ENCODE measurements at places on chromosomes 13 and 19.

DNA sequence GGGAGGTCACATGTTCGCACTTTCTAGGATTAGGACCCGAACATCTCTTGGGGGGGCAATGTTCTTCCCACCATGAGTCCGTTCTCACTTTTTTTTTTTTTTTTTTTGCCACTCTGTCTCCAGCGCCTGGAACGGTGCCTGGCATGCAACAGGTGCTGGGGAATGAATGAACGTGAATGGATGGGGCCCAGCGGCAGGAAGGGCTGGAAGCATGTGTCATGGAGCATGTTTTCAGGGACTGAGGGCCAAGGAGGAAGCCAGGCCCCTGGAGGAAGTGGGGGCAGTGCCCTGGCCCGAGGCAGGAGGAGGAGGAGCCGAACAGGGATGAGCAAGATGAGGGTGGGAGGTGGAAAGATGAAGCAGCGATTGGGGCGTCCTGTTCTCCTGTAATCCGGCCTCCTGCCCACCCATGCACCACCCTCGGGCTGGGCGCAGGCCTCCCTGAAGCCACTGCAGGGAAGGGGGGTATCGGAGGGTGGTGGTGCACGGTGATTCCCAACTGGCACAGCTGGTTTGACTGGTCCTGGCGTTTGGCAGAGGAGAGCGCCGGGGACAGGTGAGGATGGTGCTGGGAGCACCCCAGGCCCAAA lies 8.8 kb upstream of the SULT2B1 start:
- no peak for DNase-seq

- DNase-seq: no peak
These were observed 276.8 kb downstream of the KCNRG start for GRCh38 chr13:50292081-50292480.

DNA sequence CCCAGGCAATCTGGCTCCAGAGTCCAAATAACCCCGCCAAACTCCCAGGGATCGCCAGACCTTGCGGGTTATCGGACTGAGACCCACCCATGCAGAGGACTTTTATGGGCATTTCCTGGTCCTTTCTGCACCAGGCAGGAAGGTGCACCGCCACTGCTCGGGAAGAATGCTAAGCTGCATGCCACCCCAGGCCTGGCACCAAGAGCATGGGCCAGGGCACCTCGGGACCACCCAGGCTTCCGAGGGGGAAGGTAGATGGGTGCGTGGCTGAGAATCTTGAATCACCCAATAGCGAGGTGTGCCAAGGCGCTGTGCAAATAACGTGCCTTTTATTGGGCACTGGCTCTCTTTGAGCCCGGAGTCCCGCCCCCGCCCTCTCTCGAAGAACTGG lies 422 bp upstream of the ZNF575 start:
- no peak for DNase-seq

DNA sequence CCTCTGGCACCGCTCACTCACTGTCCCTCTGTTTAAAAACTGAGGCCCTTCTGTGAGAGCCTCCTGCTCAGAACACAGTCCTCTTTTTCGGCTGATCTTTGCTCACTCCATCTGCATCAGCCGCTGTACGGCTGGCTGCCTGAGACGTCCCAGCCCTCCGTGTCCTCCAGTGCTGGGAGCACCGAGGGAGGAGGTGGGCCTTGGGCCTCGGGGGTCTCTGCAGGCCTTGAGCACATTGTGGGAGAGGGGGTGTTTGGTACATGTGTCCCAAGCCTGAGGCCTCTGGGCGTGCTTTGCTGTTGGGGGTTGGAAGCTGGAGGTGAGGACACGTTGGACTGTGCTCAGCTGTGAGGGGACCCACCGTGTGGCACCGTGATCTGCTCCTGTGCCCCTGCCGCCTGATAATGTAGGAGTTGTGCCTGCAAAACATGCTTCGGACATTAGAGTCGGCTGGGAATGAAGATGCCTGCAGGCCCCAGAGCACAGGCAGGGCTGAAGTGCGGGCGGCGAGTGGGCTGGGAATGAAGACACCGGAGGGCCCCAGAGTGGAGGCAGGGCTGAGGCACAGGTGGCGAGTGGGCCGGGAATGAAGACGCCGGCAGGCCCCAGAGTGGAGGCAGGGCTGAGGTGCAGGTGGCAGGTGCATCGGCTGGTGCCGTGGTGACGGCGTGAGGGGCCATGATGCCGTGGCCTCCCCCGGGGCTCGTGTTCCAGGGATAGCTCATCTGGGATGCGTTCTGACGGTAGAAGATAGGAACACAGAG lies 30.6 kb downstream of the MCF2L start:
- no peak for DNase-seq

DNA sequence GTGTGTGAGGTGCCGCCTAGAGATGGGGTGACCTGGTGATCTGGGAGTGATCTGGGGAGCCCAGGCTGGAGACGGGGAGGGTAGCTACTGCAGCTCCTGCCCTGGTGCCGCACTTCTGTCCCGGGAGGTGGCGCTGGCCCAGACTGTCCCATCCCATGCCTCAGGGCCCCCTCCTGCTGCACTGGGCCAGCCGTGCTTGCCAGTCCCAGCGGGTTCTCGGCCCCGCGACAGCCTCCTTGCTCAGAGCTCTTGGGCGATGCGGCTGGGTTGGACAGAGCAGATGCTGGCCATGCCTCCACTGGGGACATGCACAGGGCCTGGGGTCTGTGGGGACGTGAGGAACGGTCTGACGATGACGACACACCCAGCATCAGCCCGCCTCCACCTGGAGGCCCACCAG lies 2.5 kb downstream of the RAX2 start:
- DNase-seq: no peak

GRCh38 chr19:11598103-11598483 lies 810 bp downstream of the ZNF627 start:
- no peak for DNase-seq

DNA sequence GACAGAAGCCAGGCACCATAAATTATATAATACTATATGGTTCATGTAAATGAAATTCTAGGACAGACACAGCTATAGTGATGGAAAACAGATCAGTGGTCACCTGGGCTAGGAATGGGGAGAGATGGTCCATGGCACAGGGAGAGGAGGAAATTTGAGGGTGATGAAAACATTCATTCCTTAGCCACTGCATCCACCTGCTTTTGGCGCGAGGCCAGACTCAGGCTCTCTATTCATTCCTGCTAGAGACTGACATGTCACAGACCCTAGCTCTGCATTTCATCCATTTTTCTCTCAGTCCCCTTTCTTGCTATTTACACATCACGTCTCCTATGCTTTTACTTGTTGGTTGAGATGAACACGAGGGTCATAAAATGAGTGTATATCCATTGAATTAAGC lies 628.3 kb upstream of the SLC10A2 start:
- no peak for DNase-seq

GRCh38 chr19:538641-539428 lies 5.0 kb upstream of the GZMM start:
- no peak for DNase-seq

DNA sequence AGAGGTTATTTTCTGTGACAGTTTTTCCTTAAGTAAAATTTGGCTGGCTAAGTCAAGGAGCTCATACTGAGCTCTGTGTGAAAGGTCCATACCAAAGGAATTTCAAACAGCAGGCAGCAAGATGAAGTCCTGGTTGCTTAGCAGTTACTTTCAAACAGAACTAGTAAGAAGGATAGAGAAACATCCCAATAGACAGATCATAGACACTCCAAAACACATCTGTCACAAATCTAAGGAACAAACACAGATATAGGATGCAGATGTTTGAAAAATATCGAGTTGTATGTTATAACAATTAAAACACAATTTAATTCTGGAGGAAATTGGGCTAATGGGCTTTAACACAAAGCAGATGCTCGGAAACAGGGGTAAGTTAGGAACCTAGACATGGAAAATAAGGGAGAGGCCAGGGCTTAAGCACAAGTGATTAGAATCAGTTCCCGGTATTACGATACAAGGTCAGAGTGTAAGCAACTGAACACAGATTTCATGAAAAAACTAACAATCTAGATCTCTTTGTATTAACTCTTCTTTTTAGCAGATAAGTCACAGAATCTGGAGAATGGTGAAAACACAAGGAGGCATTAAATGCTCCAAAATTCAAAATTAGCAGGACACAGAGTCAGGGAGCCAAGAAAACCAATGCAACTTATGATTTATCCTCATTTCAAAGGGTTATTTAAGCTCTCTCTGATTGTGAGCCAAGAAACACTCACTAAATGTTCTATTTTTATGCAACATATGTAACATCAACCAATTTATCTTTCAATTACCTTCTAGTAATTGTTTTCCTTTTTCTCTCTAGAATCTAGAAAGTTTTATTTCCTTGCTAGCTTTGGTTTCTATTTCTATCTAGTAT lies 1992.9 kb upstream of the PCDH20 start:
- no peak for DNase-seq

DNA sequence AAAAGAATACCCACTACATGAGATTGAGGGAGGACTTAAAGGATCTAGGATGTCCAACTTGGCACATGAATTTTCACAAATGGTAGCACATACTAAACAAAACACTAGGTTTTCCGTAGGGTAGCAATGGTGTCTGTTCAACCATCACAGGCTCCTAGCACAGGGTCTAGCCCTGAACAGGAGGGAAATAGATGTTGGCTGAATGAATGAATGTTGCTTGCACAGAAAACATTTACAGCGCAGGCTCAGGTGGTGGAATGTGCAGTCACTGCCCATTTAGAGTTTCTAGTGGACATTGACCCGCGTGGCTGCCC lies 1.9 kb upstream of the MYCBP2 start:
- DNase-seq: no peak

GRCh38 chr13:105089858-105090643 lies 1445.4 kb downstream of the EFNB2 start:
- no peak for DNase-seq

- DNase-seq: no peak
These were observed 289.2 kb downstream of the EFNB2 start for GRCh38 chr13:106246242-106246641.

GRCh38 chr19:13260883-13261653 lies 110.9 kb downstream of the IER2 start:
- no peak for DNase-seq

DNA sequence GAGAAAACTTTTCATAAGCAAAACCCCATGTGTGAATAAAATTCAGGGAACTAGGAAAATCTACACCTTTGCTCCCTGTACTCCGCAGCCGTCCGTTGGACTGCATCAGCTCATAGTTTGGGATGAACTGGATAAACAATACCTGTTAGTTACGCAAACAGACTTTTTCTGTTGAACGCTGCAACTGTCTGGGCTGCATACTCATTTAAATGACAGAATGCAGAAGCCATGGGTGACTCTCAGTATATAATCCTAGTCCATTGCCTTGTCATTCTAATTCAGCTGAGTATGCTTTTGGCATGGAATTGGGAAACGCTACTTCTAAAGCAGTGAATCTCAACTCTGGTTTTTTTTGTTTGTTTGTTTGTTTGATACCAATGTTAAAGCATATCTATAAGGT lies 151.6 kb downstream of the SLITRK1 start:
- no peak for DNase-seq

GRCh38 chr19:46546194-46546896 lies 50.7 kb upstream of the PNMA8B start:
- no peak for DNase-seq

- no peak for DNase-seq
These were observed 171.9 kb upstream of the GPR12 start for GRCh38 chr13:26932465-26932864.

- DNase-seq: no peak
These were observed 266.6 kb downstream of the KCTD12 start for GRCh38 chr13:76619631-76620030.

- DNase-seq: no peak
These were observed 13.2 kb downstream of the MAP3K10 start for GRCh38 chr19:40204381-40204780.

DNA sequence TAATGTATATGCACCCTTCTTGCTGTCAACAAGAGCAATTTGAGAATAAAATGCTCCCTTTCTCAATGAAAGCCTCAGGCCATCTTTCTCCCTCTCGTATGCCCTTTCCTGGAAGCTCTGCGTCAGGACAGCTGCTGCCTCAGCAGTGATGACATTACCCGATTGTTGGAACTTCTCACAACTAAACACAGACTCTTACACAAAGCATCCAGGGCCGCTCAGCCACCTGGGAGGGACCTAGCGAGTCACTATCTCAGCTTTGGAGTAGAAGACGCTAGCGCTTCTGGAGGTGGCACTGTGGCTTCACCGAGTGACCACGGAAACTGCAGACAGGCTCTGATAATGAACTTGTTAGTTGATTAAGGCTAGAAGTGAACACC lies 153.2 kb upstream of the SOX1 start:
- DNase-seq: no peak

DNA sequence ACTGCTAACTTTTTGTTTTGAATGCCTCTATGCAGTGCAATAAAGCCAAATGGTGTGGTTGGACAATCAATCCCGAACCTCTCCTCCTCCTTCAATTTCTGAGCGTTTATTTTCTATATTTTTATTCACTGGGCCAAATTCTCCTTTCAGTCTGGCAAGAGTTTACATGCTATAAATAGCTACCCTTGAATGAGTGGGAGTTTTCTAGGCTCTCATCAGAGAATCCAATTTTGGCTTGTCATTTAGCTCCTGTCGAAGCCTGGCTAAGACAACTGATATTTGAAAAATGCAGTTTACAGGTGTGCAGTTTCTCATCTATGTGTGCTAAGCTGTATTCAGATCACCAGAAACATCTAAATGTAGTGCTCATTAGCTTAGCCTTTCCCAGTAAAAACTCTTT lies 61.8 kb downstream of the OLFM4 start:
- DNase-seq: no peak

DNA sequence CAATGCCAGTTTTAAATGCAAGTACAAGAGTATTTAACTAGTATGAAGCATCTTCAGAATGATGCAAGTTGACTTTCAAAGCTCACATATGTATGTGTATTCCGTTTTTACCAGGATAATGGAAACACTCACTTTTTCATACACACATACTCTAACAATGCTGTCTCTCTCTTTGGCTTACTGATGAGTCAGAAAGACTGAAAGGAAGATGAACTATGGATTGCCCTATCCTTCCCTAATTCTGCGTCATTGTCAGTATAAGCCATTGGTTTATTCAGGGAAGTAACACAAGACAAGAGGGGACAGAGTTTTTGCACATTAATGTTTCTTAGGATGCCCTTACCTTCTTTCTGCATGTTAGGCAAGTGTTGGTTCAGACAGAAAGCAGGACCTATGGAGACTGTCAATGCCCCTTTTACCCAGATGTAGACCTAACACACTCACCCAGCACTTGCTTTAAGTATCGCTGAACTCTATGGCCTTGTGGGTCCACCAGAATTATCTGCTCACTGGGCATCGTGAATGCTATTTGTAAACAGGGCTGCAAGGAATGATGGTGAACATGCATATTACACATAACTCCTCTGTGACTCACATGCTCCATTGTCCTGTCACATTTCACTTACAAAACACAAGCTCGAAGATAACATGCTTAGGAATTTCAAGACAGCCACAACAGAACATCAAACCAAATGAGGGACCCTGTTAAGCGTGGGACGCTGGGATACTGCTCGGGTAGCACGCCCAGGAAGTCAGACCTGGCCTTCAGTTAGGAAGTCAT lies 10.0 kb upstream of the OXGR1 start:
- DNase-seq: no peak

- no peak for DNase-seq
These were observed 33.0 kb downstream of the XPO4 start for GRCh38 chr13:20869540-20869939.

- no peak for DNase-seq
These were observed 283.9 kb downstream of the KLF12 start for GRCh38 chr13:73850104-73850873.
